ENCODE measurements at places on chromosomes 4 and X. TPM values are rescaled to one million over a fixed set of nuclear protein-coding genes. Genes with fewer than 3 reads are reported as not detected.

The PCSK1N gene
- 2.8 TPM for total RNA-seq

The GPAT3 gene
- 7.2 TPM for total RNA-seq

The CPLX1 gene
- 0.43 TPM for total RNA-seq

DNA sequence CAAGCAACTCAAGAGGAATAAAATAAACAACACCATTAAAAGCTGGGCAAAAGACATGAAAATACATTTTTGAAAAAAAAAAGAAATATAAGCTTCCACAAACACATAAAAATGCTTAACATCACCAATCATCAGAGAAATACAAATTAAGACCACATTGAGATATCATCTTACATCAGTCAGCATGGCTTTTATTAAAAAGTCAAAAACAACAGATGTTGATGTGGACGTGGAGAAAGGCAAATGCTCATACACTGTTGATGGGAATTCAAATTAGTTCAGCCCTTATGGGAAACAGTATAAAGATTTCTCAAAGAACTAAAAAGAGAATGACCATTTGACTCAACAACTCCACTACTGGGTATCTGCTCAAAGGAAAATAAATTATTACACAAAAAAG lies 59.6 kb downstream of the STK32B start:
- DNase-seq = no peak
- no peaks in the 10 kb centered on the region for H3K4me1 ChIP-seq
- H3K4me3 ChIP-seq = no peak overlapping the region
- no peaks in the 10 kb centered on the region for H3K36me3 ChIP-seq
- H3K27me3 ChIP-seq = peaks cover 3% of the 10 kb centered on the region
- H3K27ac ChIP-seq = no peak overlapping the region

DNA sequence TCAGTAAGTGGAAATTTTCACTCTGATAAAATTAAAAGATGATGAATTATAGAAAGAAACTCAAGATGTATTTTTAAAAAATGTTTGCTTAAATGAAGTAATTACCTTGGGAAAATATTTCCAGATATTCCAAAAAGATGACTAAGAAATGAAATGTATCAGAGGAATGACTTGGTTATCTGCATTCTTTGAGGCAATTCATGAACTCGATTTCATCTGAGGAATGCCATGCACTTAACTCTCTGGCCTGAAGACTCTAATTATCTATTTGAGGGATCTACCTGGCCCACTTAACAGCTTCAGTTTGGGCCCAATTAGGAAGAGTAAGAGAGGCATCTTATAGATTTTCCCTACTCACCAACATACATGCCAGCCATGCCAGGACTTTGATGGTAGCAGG lies 182.3 kb downstream of the INPP4B start:
- H3K27ac ChIP-seq = no peak overlapping the region
- no peak for DNase-seq
- H3K27me3 ChIP-seq = no peaks in the 10 kb centered on the region
- no peaks in the 10 kb centered on the region for H3K4me1 ChIP-seq

DNA sequence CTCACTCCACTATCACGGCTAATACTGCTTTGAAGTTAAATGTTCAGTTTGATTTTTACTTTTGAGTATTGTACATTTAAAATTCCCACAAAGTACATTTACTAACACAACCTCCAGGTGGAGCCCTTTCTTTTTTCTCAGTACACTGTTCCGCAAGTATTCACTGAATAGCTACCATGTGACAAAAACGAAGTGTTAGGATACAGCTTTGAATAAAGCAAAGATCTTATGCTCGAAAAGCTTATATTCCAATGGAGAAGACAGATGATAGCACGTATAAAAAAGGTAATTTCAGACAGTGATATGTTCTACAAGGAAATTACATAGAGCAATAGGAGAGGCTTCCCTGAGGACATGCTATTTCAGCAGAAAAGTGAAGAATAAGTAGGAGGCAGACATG lies 60.7 kb upstream of the ABCG2 start:
- no peak overlapping the region for H3K4me3 ChIP-seq
- H3K27me3 ChIP-seq = peaks cover 3% of the 10 kb centered on the region
- no peak for DNase-seq
- H3K36me3 ChIP-seq = no peaks in the 10 kb centered on the region

Data from activated CD4-positive, alpha-beta memory T cell treated with anti-CD3 and anti-CD28 coated beads for 36 hours (primary cell).